SK-N-SH treated with all-trans-retinoic acid at 6 μM for 48 hours (cell line): ENCODE measurements at places on chromosomes 6 and 20.

GRCh38 chr20:63930971-63931553, 25.2 kb downstream of the UCKL1 start:
- no peak for ATAC-seq

- peak; percentile 64; the same call in 2 of the 3 replicates for ATAC-seq
Observed at GRCh38 chr6:128725271-128726233, 157.4 kb upstream of the LAMA2 start.

DNA sequence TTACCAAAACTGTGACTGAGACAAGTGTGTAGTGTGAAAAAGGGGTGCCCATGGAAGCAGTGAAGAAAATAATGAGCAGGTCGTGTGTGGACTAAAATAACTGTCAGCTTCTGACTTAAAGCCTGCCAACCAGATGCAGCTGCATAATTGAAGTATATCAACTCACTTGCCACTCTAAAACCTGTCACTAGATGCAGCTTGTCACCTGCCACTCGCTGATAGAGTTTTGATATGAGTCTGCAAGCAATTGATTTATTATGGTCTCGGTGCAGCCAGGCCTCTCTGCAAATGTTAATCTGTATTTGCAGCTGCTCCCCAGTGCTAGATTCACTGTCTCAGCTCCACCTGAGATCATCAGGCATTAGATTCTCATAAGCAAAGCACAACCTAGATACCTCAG, 1090.0 kb upstream of the EYS start:
- ATAC-seq: no peak

DNA sequence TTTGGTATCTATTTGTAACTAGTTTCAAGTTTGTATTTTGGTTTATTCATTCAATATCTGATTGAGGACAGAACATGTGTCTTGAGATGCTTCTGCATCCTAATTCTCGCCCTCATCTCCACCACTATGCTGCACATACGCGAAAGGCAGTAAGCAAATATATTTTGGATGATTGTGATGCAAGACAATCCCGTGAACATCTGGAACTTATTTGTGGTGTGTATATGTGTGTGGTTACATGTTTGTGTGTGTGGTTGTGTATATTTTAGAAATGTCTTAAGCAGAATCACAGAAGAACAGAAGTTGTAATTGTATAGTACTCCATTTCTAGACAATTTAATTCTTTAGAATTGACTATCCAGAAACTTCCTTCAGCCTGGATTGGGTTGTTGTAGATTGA, 35.1 kb upstream of the RNF144B start:
- ATAC-seq: no peak

GRCh38 chr6:13614926-13615791, at the start of gene NOL7:
Gene NOL7, plus strand, starts transcription at chr6:13615335. Its CDS starts 24 bp downstream, at chr6:13615359.
- peak; percentile 92 for ATAC-seq

- peak; percentile 68 for ATAC-seq
Observed at GRCh38 chr20:31788578-31788977, 30.6 kb upstream of the MYLK2 start.

- ATAC-seq: no peak
Observed at GRCh38 chr6:39897698-39898097, 36.6 kb downstream of the MOCS1 start.

- no peak for ATAC-seq
Observed at GRCh38 chr6:3318226-3318625, 59.5 kb downstream of the PSMG4 start.

- peak; percentile 73 for ATAC-seq
Observed at GRCh38 chr6:106116125-106116832, 30.1 kb downstream of the PRDM1 start.

DNA sequence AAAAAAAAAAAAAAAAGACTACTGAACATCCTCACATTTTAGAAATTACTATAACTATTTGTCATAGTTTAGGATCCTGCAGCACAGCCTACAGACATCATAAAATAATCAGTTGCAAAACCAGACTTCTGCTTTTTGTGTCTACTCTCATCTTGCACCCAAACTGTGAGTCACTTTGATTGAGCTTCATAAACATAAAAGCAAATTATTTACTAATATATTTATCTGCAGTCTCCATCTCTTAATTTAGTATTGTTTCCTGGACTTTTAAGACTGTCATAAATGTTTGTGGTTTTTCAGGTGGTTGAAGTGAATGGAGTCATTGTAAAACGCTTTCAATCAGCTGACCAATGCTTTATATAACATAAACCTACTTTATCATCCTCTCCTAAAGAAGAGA, 14.8 kb upstream of the CALHM6 start:
- no peak for ATAC-seq

- ATAC-seq: no peak
Observed at GRCh38 chr6:169229615-169230321, 23.9 kb downstream of the THBS2 start.

DNA sequence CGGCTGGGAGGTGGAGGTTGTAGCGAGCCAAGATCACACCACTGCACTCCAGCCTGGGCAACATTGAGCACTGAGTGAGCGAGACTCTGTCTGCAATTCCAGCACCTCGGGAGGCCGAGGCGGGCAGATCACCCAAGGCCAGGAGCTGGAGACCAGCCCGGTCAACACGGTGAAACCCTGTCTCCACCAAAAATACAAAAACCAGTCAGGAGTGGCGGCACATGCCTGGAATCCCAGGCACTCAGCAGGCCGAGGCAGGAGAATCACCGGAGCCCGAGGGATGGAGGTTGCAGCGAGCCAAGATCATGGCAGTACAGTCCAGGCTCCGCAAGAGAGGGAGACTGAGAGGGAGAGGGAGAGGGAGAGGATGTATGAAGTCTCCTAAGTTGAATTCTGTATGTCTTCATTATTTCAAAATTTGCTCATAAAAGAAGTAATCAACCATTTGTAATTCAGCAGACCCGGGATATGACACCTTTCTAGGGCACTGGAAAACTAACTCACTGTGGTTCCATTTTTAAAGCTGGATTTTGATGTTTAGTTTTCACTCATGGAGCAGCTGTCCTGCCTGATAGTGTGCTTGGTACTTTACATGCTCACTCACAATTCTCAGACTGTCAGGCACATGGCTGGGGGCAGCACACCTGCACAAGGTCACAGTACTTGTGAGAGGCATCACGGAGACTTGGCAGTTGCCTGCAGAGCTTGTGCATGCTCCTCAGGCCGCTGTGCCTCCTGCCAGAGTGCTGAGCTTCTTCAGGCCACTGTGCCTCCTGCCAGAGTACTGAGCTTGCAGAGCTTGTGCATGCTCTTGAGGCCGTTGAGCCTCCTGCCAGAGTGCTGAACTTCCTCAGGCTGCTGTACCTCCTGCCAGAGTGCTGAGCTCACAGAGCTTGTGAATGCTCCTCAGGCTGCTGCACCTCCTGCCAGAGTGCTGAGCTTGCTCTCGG, 106.2 kb downstream of the ERMARD start:
- no peak for ATAC-seq

DNA sequence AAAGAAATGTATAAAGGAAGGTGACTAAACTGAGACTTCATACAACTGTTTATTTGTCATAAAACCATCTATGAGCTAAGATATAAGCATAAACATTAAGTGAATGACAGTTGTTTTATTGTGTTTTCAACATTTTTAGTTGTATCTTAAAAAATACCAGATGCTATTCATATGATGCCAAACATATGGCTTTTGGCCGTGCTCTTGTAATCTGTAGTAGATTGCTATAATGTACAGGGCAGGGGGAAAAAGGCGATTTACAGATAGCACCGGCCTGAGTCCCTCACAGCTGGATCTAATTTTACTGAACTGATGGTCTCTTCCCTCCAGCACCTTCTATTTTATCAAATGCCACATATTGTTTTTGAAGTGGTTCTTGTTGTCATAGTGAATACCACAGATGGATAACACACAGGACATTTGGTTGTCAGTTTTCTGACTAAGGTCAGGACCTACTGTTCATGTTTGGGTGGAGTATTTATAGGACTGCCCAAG, 48.2 kb downstream of the CENPW start:
- ATAC-seq: peak; percentile 72

DNA sequence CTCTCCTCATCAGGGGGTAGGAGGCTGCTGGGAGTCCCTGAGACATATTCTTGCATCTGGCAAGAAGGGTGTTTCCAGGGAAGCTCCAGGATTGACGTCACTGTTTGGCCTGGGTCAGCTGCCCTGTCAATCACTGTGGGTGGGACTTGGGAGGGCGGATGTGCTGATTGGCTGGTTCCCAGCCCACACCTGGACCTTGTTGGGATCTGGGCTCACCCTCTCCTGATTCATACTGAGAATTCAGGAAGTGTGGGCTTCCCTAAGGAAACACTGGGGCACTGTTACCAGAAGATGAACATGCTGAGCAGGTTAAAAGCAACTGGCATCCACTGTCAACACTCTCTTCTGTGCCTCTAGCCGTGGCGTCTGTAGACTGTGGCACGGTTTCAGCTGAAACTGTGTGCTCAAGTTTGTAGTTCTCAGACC, 36.5 kb downstream of the CDH26 start:
- ATAC-seq: no peak

DNA sequence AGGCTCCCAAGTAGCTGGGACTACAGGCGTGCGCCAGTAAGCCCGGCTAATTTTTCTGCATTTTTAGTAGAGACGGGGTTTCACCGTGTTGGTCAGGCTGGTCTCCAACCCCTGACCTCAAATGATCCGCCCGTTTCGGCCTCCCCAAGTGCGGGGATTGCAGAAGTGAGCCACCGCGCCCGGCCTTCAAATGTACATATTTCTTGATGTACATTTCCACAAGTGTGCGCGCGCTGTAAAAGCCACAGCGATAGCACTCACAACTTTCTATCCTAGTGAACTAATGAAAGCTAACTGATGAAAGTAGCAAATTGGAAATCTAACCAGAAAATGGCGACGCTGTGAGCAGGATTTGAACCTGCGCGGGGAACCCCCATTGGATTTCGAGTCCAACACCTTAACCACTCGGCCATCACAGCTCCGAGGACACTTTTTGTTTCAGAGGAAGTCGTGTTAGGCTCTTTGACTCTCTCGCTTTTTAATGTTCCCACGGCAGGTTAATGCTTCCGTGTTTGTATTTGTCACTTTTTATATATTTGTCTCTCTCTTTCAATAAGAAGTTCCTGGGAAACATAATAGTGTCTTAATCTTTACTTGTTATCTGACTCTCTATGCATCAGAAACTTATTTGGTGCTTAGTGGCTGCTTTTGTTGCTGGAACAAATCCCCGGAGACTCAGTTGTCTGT, 199.4 kb upstream of the ZNF184 start:
- ATAC-seq: peak; percentile 67

DNA sequence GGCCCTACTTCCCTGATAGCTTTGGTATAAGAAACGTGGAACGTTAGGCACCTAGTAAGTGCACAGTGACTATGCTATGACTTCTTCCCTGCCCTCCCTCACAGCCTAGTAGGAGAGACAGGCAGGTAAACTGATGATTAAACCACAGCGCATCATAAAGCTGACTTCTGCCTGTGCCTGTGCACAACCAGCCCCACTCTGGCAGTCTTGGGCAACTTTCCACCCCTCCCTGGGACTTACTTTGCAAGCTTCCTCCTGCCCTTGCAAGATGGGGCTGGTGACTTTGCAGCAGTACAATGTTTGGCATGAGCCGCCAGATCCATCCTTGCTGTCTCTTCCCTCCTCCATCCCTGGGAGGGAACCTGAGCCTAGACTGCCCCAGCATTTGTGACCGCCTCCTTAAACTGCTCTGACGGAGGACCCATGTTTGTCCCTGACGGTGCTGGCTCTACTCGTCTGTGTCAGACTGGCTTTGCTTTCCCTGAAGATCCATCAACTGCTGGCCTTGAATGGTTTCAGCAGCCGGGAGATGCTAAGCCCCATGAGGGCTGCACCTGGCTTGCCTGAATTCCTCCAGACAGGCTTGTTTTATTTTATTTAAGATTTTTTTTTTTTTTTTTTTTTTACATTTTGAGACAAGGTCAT, 36.1 kb downstream of the EFCAB8 start:
- ATAC-seq: no peak
